ENCODE measurements at places on chromosomes 16 and 17. TPM values are rescaled to one million over a fixed set of nuclear protein-coding genes. Genes with fewer than 3 reads are reported as not detected.

NPTX1 gene
- total RNA-seq: 0.13 TPM

TPSD1 gene
- total RNA-seq: not detected

ATP2A1 gene
- total RNA-seq: 0.13 TPM

STAT5B gene
- 25.2 TPM for total RNA-seq

DNAAF8 gene
- 0.13 TPM for total RNA-seq

KRTAP4-1 gene
- total RNA-seq: not detected

ADCY9 gene
- 6.7 TPM for total RNA-seq

NRN1L gene
- total RNA-seq: 0.13 TPM

TNFRSF13B gene
- total RNA-seq: not detected

Measured in dermis microvascular lymphatic vessel endothelial cell (primary cell).